GM12878 (cell line): ENCODE measurements at places on chromosomes 6 and 20. TPM values are rescaled to one million over a fixed set of nuclear protein-coding genes. Genes with fewer than 3 reads are reported as not detected.

Gene CAPN11
- 0.09 and 0.15 TPM in 2 replicates for polyA plus RNA-seq

Gene THBD
- polyA plus RNA-seq, result not detected in 2 replicates

Gene SLC35B3
- 27.3 and 28.0 TPM in 2 replicates for polyA plus RNA-seq

Gene OR12D3
- polyA plus RNA-seq, result not detected in 2 replicates

Gene TMEM181
- polyA plus RNA-seq, result 3.2 and 3.4 TPM in 2 replicates

Gene DNAAF9
- polyA plus RNA-seq, result 0.78 and 1.2 TPM in 2 replicates

Gene LAMA5
- polyA plus RNA-seq, result 1.4 and 1.6 TPM in 2 replicates

Gene PI3
- polyA plus RNA-seq, result not detected in 2 replicates

Gene RGS17
- 0.07 and 0.20 TPM in 2 replicates for polyA plus RNA-seq

Gene DEFB124
- not detected in 2 replicates for polyA plus RNA-seq

GRCh38 chr6:134081506-134081905 is 29.1 kb upstream of the SLC2A12 start:
- DNase-seq, result no peak

DNA sequence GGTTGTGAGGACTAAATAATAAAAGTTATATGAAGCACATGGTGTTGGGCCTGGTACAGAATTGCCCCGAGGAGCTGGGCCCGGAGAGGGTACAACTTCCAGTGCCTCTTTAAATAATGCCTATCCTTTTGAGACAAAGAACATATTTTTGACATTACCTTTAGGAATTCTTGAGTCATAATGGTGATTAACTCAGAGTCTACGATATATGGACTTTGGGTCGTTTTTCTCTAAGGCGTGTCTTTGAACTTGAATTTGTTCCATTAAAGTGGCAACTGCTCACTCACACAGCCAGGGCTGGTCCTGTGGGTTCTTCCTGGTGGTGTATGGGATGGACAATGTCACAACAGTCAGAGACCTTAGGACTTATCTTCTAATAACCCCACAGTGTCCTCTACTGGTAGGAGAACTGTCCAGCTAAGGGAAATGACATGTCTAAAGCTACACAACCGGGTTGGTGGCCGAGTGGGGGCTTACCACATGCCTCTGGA is 106.5 kb downstream of the CDC5L start:
- DNase-seq, result no peak

- DNase-seq, result no peak
These were observed 22.7 kb downstream of the CFAP206 start for GRCh38 chr6:87430499-87430898.

DNA sequence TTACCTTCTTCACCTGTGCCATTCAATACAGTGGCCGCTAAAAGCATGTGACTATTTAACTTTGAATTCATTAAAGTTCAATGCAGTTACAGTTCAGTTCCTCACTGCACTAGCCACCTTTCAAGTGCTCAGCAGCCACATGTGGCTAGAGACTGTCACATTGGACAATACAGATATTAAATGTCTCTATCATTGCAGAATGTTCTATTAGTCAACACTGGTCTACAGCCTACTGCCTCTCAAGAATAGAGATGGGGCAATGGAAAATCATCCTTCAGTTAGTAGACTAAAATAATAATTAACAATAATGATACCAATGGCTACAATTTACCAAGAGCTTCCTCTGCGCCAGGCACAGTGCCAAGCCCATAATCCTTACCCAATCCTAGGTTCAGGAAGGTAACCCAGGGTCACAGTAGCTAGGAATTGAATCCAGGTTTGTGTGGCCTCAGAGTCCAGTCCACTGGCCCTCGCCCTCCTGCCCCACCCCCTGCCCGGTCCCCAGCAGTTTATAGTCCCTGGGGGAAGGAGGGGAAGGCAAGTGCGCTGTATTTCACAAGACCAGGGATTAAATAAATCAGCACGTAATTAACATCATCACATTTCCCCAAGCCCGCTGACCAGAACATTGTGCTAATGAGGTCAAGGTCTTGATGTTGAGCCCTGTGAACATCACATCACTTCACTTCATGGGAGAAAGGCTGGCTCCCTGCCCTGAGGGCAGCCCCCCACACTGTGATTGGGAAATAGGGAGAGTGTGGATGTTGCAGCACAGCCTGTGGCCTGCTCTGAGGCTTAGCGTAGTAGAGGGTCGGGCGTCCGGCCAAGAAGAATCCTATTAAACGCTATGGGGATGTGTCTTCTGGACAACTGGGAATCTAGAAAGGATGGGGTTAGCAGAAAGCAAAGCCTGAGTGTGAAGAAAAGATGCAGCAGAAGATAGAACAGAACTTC is 147.2 kb downstream of the VEGFA start:
- DNase-seq, result no peak

- no peak for DNase-seq
These were observed 77.8 kb downstream of the OR2B2 start for GRCh38 chr6:27834384-27834783.

DNA sequence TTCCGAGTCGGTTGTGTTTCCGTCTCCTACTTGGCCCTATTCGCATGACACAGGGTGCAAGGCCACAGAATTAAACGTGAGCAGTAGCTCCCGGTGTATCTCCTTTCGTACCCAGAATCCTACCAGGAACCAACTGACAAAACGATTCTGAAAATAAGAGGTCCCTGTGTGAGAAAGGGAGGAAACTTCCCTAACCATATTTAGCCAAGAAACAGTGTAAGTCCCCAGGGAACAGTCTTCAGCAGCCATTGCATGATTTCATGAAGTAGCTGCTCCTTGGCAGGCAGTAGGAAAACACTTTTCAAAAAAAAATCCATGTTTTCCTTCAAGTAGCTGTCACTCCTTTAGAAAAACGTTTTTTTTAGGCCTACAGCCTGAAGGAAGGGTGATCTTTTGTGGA is 46.9 kb downstream of the PDE10A start:
- no peak for DNase-seq

GRCh38 chr6:37779902-37780628 is 39.5 kb upstream of the ZFAND3 start:
- no peak for DNase-seq

DNA sequence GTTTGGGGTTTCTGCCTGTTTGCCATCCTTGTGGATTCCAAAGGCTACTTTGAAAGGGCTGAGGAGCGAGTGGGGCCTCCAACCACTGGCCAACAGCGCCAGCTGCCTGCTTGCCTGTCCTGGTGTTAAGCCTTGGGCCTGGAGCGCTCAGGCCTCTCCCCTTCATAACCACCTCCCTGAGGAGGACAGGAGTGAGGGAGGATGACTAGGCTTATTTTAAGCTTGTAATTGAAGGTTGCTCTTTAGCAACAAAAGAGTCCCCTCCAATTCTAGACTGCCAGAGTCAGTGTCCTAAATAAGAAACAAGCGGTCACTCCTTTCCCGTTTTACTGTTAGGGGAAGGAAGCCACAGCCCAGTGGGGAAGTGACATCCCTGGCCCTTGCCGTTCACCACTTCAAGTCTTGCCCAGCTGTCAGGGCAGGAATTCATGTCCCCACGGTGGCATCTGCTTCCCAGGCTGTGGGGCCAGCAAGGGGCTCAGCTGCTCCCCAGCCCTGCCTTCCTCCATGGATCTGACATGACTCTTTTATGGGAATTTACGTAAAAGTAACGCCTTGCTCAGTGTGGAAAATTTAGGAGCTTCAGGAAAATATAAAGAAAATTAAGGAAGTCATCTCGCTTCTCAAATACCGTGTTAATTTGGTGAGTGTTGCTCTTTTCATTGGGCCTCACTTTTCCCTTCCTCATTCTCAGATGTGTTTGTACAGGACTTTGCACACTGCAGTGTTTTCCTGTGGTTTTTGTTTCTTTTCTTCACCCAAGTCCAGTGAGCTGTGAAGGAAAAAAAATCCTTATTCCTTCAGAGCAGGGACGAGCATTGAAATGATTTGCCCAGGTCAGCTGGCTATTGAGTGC is 57.8 kb downstream of the SSR1 start:
- DNase-seq, result no peak

- no peak for DNase-seq
These were observed 18.6 kb upstream of the LSM14B start for GRCh38 chr20:62103508-62104233.

GRCh38 chr6:166258854-166259276 is 49.3 kb downstream of the PRR18 start:
- no peak for DNase-seq

GRCh38 chr20:60011512-60012507 is 53.6 kb downstream of the CDH26 start:
- DNase-seq, result no peak

GRCh38 chr20:60209048-60209447 is 250.8 kb downstream of the CDH26 start:
- DNase-seq, result no peak

DNA sequence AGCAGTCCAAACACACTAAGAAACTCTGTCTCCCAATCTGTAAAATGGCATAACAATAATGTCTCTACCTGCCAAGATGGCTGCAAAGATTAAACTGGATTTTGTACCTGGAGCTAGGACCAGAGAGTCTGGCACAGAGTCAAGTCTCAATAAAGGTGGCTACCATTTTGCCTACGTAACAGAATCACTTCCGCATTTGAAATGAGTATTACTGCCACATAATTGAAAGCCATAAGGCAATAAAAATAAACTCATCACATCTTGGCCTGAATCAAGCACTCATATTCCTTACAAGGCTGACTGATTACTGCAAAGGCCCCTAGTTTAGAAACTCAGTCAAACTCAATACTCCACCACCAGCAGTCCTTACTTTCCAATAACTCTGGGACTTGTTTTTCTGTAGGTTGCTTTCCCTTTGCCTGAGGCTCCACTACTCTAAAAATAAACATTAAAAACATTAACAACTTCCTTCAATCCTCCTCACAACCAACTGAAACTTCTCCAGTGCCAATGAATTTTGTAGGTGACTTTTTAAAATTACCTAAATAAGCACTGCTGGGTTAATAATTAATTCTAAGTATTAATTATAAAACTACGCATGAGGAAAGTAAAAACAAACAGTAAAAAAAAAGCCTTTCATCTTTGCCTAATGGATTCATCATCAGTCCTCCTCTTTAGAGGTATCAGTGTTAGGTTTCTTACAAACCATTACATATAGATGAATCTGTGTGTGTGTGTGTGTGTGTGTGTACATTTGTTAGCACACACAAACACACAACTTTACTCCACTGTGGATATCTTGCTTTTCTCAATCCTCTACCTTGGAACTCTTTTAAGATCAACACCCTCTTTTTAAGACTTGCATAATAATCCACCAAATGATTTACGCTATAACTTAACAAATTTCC is 3.7 kb downstream of the KIF16B start:
- DNase-seq, result no peak

GRCh38 chr6:37077905-37078296 is 72.4 kb downstream of the FGD2 start:
- DNase-seq, result no peak

DNA sequence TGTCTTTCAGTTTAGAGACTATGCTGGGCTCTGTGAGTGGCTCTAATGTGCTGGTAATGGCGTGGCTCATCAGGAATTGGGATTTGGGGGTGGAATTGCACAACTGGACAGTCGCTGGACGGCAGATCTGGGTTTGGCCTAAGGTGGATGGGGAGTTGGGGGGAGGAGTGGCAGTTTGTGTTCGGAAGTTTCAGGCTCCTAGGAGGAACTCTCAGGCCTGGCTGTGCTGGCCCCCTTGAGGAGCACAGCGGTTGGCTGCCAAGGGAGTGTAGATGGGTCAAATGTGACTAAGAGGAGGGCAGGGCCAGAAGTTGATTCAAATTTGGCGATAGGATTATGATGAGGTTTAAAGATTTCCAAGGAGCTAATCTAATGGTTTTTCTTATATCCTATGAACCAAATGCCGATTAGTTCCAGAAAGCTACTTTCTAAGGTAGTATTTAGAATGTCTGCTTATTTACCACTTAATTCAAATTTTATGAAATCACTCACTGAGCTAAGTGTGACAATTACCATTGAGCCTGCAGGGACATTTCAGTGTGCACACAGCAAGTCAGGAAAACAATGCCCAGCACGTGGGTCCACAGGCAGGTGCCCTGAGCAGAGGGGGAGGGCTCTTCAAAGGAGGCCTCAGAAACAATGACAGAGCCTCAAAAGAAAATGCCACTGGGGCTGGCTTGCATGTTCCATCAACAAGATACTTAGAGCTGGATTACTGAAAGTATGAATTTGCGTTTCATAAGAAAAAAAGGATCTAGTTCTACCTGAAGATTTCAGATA is 111.0 kb downstream of the GJA10 start:
- no peak for DNase-seq

GRCh38 chr6:169070506-169071176 is 183.0 kb downstream of the THBS2 start:
- DNase-seq, result no peak

GRCh38 chr6:157282284-157282683 is 41.0 kb downstream of the TMEM242 start:
- no peak for DNase-seq

- DNase-seq, result no peak
These were observed 22.4 kb upstream of the TASP1 start for GRCh38 chr20:13661070-13661685.

- no peak for DNase-seq
These were observed 1.2 kb downstream of the TCEA2 start for GRCh38 chr20:64064145-64064698.
